ENCODE measurements at places on chromosomes 2 and 18.

DNA sequence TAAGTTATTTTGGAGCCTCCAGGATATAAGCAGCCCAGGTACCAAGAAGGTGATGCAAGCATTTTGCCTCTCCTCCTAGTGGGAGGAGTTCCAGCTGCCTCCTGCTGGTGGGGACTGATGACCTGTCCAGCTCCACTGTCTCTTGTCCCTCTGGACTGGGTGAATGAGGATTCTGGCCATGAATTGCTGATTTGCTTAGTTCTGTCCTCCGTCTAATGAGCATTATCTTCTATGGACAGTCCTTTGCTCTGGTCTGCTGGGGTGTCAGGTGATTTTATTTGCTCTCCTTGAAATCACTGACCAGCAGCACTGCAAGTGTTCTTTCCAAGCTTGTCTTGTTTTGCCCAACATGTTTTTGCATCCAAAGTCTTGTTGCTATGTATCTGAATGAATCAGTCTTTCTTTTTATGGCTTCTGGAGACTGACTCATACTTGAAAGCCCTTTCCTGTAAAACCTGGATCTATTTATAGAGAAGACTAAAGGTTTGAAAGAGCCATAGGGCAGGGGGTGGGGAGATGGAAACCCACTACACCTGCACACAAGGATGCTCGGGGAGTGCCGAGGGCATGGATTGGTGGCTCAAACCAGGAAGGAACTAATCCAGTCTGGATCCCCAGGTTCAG, 40.5 kb upstream of the EFHD1 start:
- DNase-seq: peak; percentile 32

GRCh38 chr18:49692906-49693716, 120.2 kb downstream of the ACAA2 start:
- DNase-seq: no peak

GRCh38 chr2:72014831-72015230, 132.8 kb downstream of the CYP26B1 start:
- DNase-seq: no peak

DNA sequence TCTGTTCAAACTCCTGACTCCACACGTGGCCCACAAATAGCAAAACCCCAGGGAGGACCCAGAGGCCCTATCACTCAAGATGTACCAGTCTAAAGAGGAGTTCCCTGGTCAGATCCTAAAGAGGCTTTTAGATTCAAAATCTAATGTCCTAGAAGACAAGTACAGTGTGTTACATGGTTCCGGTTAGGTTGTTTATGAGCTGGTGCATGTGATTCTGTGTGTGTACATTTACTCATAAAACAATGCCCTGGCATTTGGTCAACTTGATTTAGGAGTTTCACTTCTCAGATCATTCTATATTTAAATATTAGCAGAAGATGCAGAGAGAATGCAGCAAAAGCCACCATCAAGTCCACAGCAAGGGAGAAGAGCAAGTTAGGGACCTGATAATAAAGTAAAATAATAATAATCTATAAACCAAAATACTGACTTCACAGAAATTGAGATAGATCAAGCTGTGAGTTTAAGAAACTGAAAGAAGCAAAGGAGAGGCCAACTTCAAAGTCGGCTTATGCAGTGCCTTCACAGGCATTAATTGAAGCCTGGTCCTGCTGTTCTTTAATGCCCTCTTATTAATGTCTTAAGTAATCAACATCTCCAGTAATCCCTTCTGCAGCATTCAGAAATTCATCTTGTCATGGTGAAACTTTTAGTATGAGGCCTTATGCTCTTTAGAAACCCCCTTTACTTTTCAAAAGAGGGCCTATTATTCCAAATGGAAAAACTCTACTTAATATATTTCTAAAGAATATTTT, 4.2 kb upstream of the AP1S3 start:
- no peak for DNase-seq

GRCh38 chr18:10030816-10031541, 117.2 kb downstream of the VAPA start:
- no peak for DNase-seq

GRCh38 chr2:74777161-74777900, 56.6 kb upstream of the HK2 start:
- DNase-seq: peak; percentile 6

- no peak for DNase-seq
These were observed 42.0 kb downstream of the ANKRD12 start for GRCh38 chr18:9178557-9178956.

- no peak for DNase-seq
These were observed 156.2 kb upstream of the NETO1 start for GRCh38 chr18:73023975-73024374.

- DNase-seq: no peak
These were observed 10.6 kb upstream of the SNTG2 start for GRCh38 chr2:939936-940601.

Measured in common myeloid progenitor, CD34-positive (primary cell).